ENCODE measurements at places on chromosomes 12 and 14.

DNA sequence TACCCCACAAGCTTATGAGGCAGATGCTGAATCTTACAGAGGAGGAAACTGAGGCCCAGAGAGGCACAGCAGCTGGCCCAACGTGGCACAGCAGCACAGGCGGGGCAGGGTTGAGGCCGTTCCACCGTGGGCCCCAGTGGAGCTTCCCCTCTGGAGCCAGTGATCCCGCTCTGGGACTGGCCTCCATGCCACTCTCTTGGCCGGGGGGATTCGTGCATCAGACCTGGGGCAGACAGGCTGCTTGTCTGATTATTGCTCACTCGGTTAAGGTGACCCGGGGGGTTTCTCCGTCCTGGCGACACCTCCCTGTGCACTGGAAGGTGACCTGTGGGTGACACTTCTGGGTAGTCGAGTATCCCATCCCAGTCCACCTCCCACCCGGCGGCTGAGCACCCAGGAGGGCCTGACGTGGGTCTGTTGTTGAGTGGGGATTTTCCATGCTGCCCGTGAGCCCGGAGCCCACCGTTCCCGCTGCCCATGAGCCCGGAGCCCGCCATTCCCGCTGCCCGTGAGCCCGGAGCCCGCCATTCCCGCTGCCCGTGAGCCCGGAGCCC is 27.8 kb downstream of the NOC4L start:
- no peak for DNase-seq

GRCh38 chr14:100965296-100965695 is 61.8 kb upstream of the RTL1 start:
- DNase-seq, result no peak

DNA sequence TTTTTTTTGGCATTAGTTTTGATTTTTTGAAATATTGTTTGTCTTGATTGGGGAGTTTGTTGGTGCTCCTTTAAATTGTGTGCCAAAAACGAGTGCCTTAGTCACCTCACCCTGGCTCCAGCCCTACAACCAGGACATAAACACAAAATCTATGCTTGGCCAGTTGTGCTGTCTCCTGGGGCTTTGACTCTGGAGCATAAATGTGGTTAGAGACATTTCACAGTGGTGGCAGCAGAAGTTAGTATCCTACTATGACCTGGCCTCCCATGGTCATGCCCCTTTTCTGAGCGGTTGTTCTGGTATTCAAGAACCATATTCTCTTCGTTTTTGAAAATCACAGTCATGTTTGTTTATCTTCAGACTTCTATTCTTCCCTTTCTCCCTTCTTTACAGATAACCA is 70.7 kb upstream of the PSMA6 start:
- no peak for DNase-seq

- DNase-seq, result no peak
Observed at GRCh38 chr12:39595928-39596327, 23.7 kb downstream of the ABCD2 start.

- DNase-seq, result no peak
Observed at GRCh38 chr12:124386059-124386458, 91.2 kb downstream of the RFLNA start.

GRCh38 chr14:85248881-85249635 is 280.9 kb upstream of the FLRT2 start:
- no peak for DNase-seq

DNA sequence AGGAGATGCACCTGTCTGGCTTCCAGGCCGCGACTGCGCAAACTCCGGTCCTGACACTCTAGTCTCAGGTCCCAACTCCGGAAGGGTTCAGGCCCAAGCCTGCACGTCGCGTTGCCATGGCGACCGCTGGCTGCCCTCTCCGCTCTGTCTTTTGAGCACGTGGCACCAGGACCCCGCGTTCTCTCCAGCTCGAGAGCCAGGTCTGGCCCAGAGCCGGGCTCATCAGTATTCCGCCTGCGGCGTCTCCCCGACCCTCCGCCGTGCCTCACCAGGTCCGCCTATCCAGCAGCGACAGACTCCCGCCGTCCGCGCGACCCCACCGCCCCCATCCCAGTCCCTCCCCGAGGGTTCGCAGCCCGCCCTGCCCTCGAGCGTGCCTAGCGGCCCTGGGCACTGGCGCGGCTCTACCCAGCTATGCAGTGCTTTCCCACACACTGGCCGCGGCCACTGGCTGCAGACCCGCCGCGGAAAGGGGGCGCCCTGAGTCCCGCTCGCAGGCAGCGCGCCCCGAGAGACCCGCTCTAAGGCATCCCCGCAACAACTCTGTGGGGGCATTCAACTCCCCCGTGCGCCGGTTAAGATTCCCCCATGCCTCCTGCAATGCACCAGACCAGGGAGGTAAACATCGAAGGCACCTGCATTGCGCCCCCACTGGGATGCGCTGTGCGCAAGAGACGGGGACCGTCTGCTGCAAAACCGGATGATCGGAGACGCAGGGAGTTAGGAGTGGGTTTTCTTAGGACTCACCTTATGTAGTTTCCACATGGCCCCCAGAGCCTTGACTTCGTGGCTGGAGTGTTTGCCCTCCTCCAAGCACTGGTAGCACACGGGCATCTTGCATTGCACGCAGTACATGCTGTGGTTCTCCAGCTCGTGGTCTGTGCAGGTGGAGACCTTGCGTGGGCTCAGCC is 1.3 kb downstream of the TRIM9 start:
- no peak for DNase-seq

DNA sequence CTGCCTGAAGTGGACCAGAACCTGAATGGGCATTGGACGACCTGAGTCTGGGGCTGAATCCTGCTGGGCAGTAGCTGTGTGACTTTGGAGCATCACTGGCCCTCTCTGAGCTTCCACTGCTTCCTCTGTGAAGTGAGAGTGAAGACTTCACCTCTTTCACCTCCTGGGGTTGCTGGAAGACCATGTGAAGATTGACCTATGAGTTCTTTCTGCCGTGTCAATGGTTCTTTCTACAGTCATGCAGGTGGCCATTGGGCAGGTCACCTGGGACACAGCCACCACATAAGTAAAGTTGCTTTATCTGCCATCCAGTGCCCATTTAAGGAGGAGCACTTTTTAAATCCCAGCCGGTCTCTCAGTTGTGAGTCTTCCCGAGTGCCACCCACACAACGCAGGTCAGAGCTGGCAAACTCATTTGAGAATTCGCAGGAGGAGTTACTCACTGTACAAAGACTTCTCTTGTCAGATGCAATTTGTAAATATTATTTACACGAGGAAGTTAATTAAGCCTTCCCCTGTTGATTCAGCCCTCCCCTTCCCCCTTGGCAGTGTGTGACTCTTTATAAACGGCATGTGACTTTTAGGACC is 74.8 kb upstream of the TCL1B start:
- DNase-seq, result no peak

DNA sequence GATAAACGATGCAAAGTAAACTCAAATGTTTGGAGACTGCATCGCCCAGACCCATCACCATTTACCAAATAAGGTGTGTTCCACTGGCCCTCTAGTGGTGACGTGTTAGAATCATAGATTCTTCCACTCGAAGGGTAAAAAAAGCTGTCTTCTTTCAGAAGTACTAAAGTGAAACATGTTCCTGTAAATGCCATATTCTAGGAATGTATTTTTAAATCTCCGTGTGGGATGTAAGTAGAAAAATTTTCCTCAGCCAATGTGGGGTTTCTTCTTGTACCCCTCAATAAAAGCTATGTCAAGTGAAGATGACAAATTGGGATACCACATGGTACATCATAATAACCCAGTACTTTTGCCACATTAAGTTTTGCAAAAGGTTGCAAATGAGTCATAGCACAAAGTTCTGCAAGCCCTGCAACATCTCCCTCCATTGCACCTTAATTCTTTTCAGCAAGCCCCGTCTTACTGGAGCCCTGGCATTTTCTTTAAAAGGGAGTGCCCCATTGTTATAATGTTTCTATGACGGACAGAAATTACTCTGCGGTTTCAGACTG is 100.8 kb downstream of the CCER1 start:
- no peak for DNase-seq

- DNase-seq, result no peak
Observed at GRCh38 chr14:77302926-77303325, 17.8 kb downstream of the POMT2 start.

DNA sequence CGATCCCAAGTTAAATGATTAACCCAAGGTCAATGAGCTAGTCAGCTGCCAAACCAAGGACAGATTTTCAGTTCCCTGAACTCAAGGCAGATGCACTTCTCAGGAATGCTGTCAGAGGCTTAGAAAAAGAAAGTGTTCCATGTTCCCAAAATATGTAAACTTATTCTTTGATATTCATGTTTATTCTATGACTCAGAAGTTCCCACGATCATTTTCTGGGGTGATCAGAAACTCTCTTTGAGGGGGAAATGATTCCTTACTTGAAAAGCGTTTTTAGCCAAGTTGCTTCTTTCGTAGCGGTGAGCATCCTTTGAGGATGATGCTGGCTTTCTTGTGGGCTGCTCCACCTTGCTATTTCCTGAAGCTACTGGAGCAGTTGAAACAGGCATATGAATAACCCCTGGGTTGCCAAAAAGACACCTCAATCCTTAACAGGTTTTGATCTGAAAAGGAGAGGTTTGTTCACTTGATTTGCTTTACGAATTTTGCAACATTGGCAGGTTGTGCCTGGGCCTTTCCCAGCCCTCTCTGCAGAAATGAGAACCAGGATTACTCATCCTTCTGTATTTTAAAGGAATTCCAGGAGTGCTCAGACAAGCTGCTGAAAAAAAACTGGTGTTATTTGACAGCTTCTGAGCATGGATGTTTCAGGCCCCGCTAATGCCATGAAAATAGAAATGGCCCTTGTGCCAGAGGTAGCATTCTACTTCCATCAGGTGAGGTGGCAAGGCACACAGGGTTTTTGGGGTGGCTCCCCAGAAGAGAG is 121.4 kb upstream of the HIF1A start:
- no peak for DNase-seq

- no peak for DNase-seq
Observed at GRCh38 chr12:96811083-96811482, 96.0 kb upstream of the NEDD1 start.

GRCh38 chr12:100576331-100577036 is 3.0 kb downstream of the GAS2L3 start:
- no peak for DNase-seq

DNA sequence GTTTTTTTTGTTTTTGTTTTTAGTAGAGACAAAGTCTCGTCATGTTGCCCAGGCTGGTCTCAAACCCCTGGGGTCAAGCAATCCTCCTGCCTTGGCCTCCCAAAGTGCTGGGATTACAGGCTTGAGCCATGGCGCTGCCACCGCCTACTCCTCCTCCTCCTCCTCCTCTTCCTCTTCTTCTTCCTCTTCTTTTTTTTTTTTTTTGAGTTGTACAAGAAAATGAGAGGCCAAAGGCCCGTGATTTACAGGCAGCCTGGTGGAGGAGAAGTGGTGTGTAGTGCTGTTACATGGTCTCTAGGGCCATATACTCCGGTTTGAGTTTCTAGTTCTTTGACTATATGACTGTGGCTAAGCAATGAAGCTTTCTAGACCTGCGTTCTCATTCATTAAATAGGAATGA is 29.6 kb upstream of the SPPL3 start:
- no peak for DNase-seq

GRCh38 chr12:72681028-72681427 is 408.9 kb downstream of the TRHDE start:
- DNase-seq, result no peak

DNA sequence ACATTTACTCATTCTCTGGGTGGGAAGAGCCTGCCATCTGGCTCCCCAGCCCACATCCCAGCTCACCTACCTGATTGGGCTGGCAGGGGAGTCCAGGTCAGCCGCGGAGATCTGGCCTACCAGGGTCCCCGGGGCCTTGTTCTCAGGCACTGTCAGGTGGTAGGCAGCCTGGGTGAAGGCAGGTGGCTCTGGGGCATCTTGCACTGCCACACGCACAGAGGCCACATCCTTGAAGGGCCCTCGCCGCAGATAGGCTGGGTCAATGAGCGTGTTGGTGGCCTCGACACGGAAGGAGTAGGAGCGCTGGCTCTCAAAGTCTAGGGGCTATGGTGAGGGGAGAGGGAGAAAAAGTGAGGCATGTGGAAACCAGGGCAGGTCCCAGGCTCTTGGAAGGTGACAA is 3.9 kb downstream of the CDH24 start:
- no peak for DNase-seq

- DNase-seq, result no peak
Observed at GRCh38 chr14:87686746-87687145, 306.2 kb downstream of the GALC start.

DNA sequence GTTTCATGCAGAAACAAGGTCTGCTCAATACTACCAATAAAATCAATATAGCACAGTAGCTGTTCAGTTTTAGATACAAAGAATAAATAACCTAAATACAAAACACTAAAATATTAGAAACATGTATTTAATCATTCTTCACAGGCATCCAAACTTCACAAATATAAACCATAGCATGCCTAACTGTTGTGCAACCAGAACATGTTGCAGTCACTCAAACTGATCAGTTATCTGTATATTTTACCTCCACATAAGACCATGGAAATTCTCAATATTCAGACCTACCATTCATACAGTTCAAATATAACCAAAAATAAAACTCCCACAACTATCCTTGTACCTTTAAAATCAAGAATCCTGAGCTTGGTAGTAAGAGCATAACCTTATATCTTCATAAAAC is 83.1 kb upstream of the PAWR start:
- no peak for DNase-seq

DNA sequence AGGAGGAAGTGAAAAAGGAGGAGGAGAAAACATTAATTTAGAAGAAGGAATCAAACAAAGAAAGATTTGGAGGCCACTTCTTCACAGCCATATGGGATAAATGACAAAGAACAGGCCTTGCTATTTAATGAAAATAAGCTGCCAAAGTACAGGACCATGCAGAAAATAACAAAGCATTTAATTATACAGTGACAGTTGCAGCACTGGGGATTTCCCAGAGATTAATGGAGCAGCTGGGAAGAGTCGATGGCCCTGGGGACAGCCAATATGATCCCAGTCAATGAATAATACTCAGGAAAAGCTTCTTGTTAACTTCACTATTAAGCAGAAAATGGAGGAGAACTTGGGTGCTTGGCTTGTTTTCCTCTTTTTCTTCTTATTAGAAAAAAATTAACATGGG is 34.6 kb downstream of the RERG start:
- no peak for DNase-seq
